ENCODE measurements at places on chromosomes 3 and 15.

- no peak for DNase-seq
Measured at GRCh38 chr3:161339517-161340500, 31.5 kb downstream of the SPTSSB start.

GRCh38 chr3:130661140-130661891 lies 85.3 kb downstream of the PIK3R4 start:
- DNase-seq = no peak

DNA sequence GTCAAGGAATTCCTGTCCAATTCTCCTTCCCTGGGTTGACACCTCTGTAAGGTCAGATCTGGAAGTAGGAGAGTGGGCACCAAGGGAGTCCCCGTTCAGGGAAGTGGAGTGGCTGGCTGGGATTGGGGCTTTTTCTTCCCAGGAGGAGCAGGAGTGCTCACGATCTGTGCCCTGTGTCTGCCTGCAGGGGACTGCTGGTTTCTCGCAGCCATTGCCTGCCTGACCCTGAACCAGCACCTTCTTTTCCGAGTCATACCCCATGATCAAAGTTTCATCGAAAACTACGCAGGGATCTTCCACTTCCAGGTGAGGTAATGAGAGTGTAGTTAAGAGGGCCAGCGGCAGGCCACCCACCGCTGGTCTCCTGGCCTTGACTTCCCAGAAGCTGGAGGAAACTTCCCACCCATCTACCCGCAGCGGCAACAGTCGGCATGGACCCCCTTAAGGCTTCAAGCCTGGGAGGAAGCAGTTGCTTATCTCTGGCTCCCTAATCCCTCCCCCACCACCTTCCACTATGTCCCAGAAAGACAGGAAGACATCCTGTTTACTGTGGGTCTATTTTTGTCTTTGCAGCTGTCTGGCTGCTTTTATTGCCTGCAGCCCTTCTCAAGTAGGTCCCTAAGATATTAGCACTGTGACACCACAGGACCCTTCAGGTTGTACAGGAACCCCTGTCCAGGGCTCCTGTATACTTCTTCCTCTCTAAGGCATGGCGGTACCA lies 26.8 kb downstream of the CAPN3 start:
- DNase-seq = no peak

DNA sequence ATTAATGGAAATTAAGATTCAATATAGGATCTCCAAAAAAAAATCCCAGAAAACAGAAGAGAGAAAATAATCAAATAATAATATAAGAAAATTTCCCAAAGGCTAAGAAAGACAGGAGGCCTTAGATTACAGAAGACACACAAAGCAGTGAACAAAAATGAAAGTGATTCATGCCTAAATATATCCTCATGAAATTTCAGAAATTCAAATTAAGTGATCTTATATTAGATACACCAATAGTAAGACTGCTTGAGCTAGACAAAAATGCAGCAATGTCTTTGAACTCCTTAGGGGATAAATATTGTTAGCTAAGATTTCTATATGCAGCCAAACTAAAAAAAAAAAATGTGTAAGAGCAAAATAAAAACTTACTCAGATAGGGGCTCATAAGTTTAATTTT lies 44.6 kb upstream of the ARPP21 start:
- no peak for DNase-seq

DNA sequence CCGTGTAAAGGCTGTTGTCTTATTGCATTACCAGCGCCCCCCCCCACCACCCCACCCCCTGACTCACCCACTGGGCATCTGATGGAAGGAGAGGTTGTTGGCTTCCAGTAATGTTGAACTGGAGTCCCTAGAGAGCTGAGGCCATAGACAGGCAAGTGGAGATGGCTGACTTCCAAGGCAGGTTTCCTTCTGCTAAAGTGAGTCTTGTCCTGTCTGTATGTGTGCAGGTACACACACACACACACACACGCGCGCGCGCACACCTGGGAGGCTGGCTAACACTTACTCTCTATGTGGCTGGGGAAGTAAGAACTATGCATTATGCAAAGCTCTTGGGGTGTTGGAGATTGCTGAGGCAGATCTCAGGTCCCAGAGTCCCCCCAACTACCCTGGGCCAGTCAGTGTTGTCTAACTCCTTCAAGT lies 1.6 kb upstream of the KY start:
- peak; percentile 13 for DNase-seq

- no peak for DNase-seq
Measured at GRCh38 chr3:63456901-63457300, 178.8 kb downstream of the SYNPR start.

DNA sequence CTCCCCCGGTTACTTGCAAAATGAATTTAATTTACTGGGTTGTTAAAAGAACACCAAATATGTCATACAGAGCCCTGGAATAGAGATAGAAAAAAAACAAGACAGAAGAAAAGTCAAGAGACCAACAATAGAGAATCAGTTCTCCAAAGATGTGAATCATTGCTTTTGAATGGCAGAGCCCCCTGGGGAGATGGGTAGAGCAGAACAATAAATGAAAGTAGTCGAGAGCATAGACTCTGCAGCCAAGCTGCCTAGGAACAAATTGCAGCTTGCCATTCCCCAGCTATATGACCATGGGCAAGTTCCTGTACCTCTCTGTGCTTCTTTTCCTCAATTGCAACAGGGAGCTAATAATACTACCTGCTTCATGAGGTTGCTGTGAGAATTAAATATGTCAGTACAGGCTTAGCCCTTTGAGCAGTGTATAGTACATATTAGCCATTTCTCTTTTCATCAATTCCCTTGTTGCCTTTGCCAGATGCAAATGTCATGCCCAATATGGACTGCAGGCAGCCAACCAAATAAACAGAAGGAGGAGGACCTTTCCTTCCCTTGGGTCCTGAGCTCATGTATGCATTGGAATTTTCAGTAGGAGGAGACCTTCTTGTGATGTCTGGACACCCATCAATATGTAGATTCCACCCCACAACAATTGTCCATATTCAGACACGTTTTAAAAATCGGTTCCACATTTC lies 25.0 kb upstream of the BFSP2 start:
- DNase-seq = no peak

GRCh38 chr3:151219056-151219455 lies 16.0 kb upstream of the GPR171 start:
- peak; percentile 91 for DNase-seq

DNA sequence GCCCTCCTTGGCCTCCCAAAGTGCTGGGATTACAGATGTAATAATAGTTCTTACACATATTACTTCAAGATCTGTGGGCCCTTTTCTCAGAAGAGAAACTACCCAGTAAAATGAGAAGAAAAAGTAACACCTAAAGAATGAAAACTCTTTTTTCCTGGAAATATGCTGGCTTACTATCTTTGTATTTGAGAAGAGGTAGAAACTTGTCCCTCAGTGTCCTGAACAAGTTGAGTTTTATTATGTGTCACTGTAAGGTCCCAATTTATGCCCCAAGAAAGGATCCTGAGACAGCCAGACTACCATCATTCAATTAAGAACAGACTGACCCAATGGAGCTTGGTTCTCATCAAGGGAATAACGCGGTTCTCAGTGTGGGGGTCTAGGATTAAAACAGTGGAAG lies 93.8 kb downstream of the EFL1 start:
- DNase-seq = no peak

DNA sequence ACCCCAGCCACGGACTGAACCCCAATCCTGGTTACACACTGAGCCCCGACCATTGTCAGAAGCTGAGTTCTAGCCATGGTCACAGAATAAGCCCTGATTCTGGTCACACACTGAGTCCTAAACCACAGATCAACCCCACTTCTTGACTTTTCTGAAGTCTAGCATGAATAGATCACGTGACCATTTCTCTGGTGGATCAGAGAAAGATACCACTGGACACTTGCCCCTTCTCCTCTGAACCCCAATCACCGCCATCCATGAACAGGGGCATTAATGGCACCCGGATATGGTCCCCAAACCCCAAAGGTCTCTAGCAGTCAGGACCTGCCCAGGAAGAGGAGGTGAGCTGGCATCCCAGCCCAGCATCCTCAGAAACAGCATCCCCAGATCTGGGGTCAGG lies 9.1 kb downstream of the HCN4 start:
- DNase-seq = no peak

DNA sequence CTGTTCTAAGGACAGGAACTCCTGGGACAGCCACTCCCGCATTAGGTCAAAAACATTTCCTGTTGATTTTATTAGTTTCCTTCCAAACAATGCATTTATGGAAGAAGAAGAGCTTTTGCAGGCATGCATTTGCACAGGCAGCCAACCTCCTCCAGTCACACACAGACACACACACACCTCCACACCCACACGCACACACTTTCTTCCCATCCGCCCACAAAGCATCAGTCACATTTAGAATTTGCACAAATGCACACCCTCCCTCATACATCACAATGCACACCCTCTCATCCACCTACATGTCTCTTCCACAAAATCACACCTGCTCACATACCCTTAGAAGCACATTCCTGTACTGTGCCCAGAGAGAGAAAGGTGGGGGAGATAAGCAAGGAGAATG lies 4.1 kb upstream of the TYRO3 start:
- DNase-seq = no peak

- no peak for DNase-seq
Measured at GRCh38 chr15:95365511-95366107, 964.9 kb upstream of the NR2F2 start.

- no peak for DNase-seq
Measured at GRCh38 chr3:89628856-89629670, 521.6 kb downstream of the EPHA3 start.

- DNase-seq = peak; percentile 7
Measured at GRCh38 chr3:125556314-125556713, 36.3 kb upstream of the SNX4 start.

DNA sequence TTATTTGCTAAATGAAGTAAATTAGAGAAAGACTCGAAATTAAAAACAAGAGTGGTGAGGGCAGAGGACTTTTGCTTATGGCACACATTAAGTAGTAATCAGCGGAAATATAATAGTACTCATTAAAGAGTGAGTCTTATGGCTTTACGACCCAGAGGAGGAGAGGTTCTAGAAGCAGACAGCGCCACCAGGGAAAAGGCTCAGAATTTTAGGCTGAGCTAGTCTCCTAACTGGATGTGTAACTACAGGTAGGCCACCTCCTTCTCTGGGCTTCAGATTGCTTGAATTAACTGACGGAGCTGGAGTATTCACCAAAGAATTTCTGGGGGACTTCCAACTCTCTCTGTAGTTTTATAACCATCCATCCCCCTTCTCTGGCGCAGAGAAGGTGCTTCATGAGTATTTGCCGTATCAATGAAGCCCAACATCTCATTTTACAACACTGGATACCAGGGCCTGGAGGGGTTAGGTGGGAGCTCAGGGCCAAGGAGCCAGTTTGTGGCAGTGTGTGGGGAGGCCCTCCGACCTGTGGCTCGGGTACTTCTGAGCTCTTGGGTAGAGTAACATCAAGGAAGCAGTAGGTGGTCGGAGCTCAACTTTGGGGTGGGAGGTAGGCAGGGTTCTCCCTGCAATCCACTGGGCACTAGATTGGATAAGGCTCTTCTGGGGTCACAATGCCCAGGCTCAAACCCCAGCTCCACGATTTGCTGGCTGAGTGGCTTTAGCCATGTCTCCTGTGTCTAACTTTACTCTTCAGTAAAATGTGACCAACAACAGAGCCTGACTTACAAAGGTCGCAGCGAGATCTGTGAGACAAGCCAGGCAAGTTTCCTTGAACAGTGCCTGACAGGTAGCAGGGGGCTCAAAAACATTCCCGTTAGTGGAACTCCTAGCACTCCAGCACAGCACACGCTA lies 1.1 kb downstream of the CHCHD4 start:
- DNase-seq = peak; percentile 22

DNA sequence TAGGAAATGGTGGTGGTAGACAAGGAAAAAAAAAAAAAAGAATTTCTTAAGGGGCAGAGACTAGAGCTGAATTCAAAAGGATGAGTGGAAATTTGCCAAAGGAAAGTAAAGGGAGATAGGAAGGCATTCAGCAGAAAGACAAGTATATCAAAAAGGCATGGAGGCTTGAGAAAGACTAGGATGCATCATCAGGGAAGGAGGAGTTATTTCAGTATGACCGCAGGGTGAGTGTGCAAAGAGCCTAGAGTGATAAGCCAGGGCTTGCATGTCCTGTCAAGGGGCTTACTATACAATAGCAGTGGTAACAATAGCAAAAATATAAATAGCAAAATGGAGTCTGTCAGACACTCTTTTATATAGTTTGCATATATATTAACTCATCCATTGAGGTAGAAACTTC lies 112.0 kb downstream of the FRMD4B start:
- DNase-seq = no peak

DNA sequence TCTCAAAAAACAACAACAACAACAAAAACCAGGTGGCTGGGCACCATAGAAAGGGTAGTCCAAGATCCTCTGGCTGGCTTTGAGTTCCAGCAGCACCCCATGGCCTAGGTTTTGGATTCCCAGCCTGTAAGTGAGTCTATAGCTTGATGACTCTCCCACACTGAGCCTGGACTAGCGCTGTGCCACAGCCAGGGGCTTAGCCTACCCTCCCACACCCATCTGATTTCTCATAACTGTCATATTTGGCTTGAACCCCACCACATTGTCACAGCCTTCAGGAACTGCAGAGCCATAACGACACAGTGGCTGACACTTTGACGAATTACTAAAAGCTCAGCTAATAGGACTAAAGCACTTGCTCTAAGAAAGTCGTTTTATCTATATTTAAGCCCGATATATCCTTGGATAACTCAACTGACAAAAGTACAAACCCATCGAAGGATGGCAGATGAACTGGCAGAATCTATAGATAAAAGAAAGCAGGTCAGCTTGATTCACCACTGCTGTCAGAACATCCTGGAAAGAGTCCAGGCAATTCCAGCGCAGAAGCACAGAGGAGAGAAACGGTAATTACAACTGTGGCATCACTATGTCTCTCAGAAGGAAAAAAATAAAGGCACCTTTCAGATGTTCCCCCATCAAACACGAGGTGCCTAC lies 62.1 kb downstream of the HOMER2 start:
- DNase-seq = no peak

DNA sequence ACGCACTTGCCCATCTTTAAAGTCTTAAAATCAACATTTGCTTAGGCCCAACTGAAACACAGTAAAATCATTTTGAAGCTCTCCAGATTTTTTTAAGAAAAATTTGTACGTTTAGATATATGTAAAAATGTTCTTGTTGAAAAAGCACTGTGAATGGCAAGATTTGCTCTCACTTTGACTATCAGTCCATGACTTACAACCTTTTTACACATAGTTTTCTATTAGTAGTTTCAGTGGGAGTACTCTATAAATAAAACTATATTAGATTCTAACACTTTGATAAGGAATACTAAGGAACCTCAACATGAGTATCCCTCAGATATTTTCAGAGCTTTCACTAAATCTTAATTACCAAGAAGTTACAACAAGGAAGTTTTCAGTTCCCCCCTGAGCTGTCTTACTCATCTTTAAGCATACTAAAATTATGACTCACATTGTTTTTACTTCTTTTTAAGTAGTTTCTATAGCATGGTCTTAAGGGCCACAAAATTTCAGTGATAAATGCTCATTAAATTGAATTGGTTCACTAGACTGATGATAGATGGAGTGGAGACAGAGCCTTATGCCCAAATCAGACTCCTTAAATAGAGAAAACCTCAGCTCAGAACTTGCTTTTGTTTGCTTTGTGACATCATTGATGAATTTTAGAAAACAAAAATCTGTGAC lies 31.6 kb upstream of the RAP2B start:
- peak; percentile 93 for DNase-seq

GRCh38 chr3:25785826-25786225 lies 2.6 kb upstream of the NGLY1 start:
- peak; percentile 72 for DNase-seq

GRCh38 chr3:129954514-129954913 lies 20.0 kb upstream of the TRH start:
- no peak for DNase-seq
